Ureter (tissue), 1 donor: ENCODE measurements at places on chromosomes 16 and 17.

DNA sequence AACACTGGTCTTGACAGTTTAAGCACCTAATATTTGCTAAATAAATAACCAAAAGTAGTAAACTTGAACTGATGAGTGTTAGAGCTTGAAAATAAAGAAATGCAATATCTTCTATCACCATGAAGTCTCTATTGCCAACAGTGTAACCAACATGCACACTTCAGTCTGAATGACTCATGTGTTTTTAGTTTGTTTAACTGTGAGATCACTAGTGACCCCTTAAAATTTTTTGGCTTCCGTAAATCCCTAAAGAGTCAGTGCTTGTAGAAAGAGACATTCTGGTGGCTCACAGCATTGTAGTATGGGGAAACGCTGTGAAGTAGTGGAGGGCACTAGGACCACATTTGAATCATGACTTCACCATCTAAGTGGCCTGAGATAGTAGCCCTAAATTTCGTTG, 341.1 kb downstream of the PMP22 start:
- DNase-seq: no peak

DNA sequence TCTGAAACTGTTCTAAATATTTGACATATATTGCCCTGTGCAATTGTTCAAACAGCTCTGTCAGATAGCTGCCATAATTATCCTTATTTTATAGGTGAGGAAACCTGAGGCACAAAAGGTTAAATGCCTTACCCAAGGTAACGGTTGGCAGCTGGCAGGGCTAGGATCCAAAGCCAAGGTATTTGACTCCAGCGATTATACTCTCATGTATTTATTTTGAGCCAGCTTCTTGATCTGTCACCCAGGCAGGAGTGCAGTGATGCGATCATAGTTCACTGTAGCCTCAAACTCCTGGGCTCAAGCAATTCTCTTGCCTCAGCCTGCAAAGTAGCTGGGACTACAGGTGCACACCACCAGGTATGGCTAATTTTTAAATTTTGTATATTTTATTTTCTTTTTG, 7.2 kb downstream of the ENO3 start:
- DNase-seq: no peak

- DNase-seq: no peak
Measured at GRCh38 chr16:64470916-64471315, 650.9 kb downstream of the CDH11 start.

GRCh38 chr17:77422104-77422747, 281.5 kb downstream of the SEC14L1 start:
- DNase-seq: no peak

- DNase-seq: no peak
Measured at GRCh38 chr17:70173681-70174080, 4.3 kb downstream of the KCNJ2 start.

- peak; percentile 8 for DNase-seq
Measured at GRCh38 chr17:47792979-47793378, 28.6 kb downstream of the OSBPL7 start.

DNA sequence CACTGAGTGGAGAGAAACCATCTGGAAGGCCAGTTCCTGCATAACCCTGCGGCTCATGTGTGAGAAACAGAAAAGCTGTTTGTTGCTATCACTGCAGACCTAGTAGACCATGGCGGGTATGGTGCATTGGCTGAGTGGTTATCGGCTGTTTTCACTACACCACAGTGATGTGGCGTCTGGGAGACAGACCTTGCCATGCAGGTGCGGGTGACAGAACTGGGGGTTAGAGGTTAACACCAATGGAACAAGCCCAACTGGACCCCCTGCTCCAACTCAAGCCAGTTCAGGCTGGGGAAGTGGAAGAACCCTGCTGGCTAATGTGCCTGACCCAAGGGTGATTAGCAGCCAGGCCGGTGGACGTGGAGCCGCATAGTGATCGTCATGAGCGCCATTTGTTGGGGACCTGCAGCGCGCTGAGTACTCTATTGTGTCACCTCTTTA, 91.9 kb downstream of the IRF8 start:
- DNase-seq: no peak

GRCh38 chr16:19696328-19696727, 21.7 kb downstream of the KNOP1 start:
- DNase-seq: peak; percentile 90

DNA sequence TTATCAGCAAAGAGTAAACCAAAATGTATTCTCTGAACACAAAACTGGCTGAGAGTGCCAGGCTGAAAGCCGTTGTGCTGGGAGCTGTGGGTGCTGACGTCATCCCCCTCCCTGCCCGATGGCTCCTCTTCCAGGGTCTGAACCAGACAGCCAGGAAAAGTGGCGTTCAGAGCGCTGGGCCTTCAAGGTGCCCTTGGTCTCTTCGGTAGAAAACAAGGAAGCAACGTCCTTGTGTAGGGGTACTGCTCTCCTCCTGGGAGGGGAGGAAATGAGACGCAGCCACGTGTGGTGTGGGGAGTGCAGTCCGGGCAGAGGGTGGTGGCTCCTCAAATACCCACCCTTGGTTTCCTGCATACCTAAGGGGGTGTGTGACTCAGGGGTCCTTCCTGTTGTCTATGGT, 394.7 kb downstream of the SEC14L1 start:
- DNase-seq: no peak

GRCh38 chr16:31215287-31216162, 1.4 kb downstream of the PYDC1 start:
- no peak for DNase-seq

DNA sequence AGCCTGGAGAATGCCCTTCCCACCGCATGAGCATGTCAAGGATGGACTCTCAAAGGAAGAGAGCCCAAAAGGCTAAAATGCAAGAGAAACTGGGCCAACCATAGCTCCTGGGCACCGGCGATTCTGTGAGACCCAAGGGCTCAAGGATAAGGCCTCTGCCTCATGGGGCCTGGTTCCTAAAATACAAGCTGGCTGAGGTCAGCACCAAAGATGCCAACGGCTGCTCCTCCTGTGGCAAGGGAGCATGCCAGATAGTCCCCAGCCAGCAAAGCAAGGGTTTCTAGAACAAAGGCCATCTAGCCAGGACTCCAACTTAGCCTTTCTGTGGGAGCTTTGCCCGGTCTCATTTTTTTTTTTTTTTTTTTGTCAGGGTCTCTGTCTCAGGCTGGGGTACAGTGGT, 20.1 kb downstream of the GPRC5B start:
- DNase-seq: no peak

GRCh38 chr16:65964752-65965151, 401.7 kb upstream of the CDH5 start:
- DNase-seq: no peak

DNA sequence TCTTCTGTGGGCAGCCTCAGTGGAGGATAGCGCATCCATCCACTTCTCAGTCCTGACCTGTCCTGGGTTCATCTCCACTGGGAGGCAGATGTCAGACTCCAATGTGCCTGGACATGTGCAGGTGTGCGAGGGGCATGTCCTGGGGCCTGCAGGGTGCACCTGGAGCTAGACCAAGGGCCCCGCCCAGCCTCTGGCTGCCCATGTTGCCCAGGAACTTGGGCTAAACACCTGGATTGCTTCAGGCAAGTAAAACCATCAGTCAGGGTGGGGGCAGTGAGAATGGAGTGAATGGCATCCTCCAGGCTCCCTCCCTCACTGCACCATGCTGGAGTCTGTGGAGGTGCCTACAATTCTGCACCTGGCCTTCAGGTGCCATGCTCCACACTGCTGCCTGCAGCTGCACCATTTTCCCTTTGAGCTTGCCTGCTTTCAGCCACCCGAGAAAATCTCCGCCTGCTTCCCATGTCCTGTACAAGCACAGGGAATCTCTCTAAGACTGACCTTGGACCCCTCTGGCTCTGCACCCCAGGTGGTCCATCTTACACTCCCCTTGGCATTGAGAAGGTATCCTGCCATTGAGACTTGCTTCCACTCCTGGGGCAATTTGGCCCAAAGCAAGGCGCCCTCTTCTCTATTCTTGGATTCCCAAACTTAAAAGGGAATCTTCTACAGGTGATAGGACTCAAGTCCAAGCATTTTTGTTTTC, 2.1 kb upstream of the MFSD6L start:
- no peak for DNase-seq

GRCh38 chr16:17323171-17323570, 147.6 kb downstream of the XYLT1 start:
- DNase-seq: no peak

DNA sequence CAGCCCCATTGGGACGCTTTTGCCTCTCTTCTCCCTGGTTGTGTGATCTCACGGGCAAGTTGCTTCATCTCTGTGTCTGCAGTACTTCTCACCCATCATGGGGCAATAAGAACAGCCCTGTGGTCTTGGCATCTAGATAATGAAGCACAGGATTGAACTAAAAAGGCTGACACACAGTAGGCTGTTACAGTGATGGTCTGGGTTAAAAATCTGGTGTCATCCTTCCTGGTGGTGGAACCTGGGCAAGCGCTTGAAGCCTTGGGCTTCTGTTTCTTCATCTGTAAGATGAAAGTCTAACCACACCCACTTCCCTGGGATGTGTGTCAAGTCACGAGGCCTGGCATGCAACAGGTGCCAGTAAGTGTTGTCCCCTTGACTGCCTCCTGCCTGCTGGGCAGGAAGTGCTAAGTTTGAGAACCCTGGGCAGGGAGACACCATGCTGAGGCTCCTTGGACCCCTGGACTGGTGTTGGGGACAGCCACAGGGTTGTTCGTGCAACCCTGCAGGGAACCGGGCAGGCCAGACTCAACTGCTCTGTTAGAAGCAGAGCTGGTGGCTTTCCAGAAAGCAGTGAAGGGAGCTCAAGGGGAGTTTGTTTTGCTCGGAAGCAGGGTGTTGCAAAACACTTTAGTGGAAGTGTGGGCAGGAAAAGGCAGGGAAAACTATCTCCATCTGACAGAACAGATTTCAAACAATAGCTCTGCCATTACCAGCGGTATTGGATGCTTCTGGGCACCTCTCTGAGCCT, 5.9 kb upstream of the MAP2K3 start:
- no peak for DNase-seq

- DNase-seq: no peak
Measured at GRCh38 chr17:8946476-8946875, 19.0 kb downstream of the PIK3R5 start.

- DNase-seq: peak; percentile 91
Measured at GRCh38 chr17:44556832-44557606, at the start of gene FZD2. Gene FZD2 (plus strand): TSS chr17:44557484. CDS start chr17:44557689, 205 bp downstream.

GRCh38 chr17:34549966-34550365, 29.4 kb upstream of the TMEM132E start:
- no peak for DNase-seq

GRCh38 chr17:43608313-43608712, 53.4 kb downstream of the MEOX1 start:
- DNase-seq: no peak

DNA sequence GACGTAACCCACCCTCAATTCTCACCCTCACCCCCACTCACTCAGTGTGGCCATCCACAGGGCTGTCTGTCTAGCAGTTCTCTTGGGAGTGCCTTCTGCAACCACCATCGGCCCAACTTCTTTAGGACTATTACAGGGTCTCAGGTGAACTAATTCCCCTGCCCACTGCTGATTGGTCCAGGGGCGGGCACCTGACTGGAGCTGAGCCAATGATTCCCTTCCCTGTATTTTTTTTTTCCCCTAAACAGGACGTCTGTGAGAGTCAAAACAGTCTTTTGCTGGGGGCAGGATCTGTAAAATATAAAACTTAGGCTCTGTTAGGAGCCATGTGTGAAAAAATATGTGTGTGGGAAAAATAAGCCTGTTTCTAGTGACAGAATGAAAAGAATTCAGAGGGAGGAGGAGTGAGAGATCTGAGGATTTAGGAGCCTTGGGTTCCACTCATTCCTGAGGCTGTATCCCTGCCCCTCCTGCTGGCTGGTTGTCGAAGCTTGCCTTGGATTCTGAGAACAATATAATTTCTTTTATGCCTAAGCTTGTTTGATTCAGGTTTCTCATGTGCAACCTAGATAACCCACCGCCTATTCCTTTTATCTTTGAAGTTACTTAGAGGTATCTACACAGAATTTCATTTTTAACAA, 115.0 kb downstream of the SPACA3 start:
- no peak for DNase-seq

DNA sequence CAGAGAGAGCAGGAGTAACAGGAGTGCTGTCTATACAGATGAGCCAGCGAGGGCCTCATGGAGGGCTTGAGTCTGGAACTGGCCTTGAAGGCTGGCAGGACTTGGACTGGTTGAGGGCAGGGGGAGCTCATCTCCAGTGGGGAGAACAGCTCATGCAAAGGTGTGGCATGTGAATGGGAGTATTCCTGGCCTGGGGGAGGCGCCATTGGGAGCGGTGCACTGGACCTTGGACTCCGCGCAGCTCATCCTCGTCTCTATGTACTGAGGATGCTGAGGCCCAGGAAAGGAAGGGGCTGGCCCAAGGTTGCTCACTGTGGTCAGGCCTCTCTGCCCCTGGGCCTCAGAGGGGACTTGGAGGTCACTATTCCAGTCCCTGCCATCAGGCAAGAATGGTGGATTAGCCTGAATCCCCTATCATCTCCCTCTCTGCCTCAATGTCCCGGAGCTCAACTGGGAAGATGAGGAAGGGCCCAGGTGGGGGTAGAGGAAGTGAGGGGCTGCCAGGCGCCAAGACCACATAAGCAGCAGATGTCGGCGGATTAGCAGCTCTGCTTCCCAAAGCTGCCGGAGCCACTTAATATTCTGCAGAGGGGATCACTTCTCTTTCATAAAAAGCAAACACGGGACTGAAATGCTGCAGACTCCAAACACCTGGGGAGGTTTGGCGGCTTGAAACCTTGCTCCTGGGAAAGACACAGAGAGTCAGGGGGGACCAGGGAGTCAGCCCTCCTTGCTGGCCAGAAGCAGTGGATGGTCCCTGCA, 88.9 kb downstream of the SDK2 start:
- DNase-seq: no peak

DNA sequence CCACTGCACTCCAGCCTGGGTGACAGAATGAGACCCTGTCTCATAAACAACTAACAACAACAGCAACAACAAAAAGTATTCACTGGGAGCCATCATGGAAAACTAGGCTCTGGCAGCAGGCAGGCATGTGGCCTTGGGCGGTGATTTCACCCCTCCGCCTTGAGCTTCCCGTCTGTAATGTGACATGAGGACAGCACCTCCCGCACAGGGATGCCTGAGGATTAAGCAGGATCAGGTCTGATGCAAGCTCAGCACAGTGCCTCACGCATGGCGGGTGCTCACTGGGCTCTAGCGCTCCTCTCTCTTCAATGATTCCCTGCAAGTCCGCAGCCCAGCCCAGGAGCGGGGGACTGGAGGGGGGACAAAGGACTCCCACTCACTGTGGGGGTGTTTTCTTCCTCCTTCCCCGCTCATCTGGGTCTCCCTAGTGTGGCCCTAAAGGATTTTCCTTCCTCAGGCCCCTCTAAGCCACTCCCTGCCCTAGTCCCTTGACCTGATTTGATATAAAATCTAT, 2.8 kb downstream of the PLCD3 start:
- no peak for DNase-seq

- DNase-seq: no peak
Measured at GRCh38 chr16:66457888-66458287, 30.8 kb downstream of the BEAN1 start.

- no peak for DNase-seq
Measured at GRCh38 chr16:84175350-84176081, 11.3 kb downstream of the TAF1C start.

GRCh38 chr17:33052856-33053255, 61.2 kb downstream of the SPACA3 start:
- no peak for DNase-seq
